Stimulated activated CD8-positive, alpha-beta memory T cell treated with anti-CD3 and anti-CD28 coated beads, Interleukin-7, amount 100 ng/mL, for 1 hour (primary cell): ENCODE measurements at places on chromosomes 11 and 22.

- no peak for DNase-seq
Observed at GRCh38 chr22:22176929-22177616, 67.5 kb upstream of the VPREB1 start.

GRCh38 chr11:44611687-44612434, 46.4 kb downstream of the CD82 start:
- DNase-seq = peak; percentile 35

DNA sequence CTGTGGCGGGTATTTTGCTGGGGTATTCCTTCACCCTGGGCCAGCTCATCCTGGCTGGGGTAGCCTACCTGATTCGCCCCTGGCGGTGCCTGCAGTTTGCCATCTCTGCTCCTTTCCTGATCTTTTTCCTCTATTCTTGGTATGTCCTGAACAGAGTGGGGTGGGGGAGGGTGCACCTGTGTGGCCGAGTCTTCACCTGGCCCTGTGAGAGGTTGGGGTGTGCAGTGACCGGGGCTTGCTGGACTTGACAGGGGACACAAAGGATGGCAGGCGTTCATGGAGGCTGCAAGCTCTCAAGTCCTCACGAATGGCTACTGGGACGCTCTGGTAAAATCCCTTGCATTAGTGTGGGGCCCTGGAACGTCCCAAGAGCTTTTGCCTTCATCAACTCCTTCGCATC, 39.3 kb downstream of the CAPN1 start:
- no peak for DNase-seq

DNA sequence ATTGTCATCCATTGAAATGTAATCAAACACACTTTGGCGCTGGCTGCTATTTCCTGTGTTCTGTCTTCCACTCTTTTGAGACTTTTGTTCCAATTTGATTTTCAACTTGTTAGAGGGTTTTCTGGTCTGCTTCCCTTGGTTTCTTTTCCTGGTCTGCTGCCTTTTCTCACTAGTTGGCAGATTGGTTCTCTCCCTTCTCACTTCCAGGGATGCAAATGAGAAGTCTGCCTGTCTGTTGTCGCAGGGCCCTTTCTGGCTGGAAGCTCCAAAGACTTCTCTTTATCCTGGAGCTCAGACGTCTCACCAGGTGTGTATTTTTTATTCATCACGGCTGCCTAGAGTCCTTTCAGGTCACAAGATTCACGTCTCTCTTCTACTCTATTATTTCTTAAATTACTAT, 84.0 kb downstream of the RPS6KA4 start:
- no peak for DNase-seq

GRCh38 chr22:42632096-42632495, 8.3 kb downstream of the ATP5MGL start:
- DNase-seq = no peak

GRCh38 chr11:47508240-47508957, 44.5 kb downstream of the CELF1 start:
- no peak for DNase-seq

GRCh38 chr11:69210310-69211035, 54.7 kb downstream of the SMIM38 start:
- no peak for DNase-seq

- no peak for DNase-seq
Observed at GRCh38 chr11:636511-637332, at the start of gene DRD4. DRD4 (plus strand) TSS chr11:637269; CDS start chr11:637305, 36 bp downstream.

DNA sequence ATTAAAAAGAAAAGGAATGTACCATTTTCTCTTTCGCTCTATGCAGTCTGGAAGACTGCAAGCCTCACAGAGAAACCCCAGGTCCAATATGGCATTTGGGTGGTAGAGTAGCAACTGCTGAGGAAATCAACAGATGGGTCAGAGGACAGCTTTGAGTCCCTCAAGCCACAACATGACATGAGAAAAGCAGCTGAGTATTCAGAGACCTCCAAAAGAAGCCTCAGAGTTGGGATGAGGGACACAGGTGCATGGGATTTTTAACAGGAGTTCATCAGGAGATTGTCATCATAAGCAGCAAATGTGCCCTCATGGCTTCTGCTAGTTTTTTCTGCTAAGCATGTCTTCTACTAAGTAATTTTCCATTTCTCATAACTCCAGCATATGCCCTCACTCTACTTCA, 111.6 kb downstream of the BLID start:
- DNase-seq = no peak

DNA sequence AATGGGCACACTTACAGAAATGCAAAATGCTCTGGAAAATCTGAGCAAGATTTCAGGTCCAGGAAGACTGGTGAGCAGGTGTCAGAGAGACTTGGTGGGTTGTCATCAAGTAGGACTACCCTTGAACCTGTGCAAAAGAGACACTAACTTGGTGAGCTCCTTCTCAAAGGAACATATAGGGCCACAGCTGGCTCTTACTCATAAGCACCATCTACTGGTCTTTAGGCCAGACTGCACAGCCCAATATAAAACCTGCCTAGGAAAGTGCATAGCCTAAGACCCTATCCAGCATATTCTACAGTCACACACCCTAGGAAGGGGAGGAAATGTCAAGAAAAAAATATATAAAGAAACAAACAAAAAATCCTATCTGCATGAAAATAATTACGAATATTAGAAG, 18.2 kb upstream of the OR10W1 start:
- no peak for DNase-seq

- no peak for DNase-seq
Observed at GRCh38 chr11:76120513-76121101, 85.7 kb downstream of the WNT11 start.

GRCh38 chr11:102446606-102447005, 6.0 kb downstream of the TMEM123 start:
- DNase-seq = no peak

- no peak for DNase-seq
Observed at GRCh38 chr22:30871391-30872284, 96.9 kb downstream of the MORC2 start.

- no peak for DNase-seq
Observed at GRCh38 chr11:87908086-87908485, 267.2 kb downstream of the RAB38 start.

GRCh38 chr11:133910101-133910500, 46.7 kb downstream of the IGSF9B start:
- no peak for DNase-seq

DNA sequence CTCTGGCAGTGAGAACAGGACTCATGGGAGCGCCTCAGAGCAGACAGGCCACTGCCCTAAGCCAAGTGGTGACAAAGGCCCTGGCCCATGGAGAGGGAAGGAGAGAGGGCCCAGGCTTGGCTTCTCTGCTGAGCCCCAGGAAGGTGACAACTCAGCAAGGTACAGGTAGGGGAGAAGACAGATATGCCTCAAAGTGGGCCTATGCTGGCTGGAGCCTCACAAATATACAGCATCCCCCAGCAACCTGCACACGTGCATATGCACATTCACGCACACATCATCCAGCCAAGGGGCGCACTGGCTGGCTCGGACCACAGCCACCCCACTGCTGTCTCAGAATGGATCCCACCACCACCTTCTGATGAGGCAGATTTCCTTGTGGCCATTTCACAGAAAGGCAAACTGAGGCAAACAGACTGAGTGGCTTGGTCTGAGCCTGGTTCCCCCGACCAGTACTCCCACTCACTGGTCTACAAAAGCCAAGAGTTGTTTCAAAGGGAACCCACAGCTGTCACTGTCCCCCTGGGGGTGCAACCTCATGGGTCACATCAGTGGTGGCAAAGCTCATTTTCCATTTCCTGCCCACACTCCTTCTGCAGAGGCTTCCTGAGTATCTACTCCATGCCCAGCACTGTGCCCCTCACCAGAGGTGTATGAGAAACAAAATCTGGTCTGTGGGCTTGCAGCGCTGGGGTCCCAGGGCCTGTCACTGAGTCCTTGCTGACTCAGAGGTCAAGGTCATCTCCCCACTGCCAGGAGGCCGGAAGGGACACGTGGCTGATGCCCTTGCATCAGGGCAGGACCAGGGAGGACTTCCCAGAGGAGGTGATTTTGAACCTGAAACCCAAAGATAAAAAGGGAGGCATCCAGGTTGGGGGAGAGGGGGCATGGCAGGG, 67.3 kb upstream of the PRR5 start:
- no peak for DNase-seq

- DNase-seq = no peak
Observed at GRCh38 chr11:115674176-115674936, 170.1 kb upstream of the CADM1 start.

GRCh38 chr11:10323793-10324170, 18.9 kb downstream of the ADM start:
- DNase-seq = no peak

DNA sequence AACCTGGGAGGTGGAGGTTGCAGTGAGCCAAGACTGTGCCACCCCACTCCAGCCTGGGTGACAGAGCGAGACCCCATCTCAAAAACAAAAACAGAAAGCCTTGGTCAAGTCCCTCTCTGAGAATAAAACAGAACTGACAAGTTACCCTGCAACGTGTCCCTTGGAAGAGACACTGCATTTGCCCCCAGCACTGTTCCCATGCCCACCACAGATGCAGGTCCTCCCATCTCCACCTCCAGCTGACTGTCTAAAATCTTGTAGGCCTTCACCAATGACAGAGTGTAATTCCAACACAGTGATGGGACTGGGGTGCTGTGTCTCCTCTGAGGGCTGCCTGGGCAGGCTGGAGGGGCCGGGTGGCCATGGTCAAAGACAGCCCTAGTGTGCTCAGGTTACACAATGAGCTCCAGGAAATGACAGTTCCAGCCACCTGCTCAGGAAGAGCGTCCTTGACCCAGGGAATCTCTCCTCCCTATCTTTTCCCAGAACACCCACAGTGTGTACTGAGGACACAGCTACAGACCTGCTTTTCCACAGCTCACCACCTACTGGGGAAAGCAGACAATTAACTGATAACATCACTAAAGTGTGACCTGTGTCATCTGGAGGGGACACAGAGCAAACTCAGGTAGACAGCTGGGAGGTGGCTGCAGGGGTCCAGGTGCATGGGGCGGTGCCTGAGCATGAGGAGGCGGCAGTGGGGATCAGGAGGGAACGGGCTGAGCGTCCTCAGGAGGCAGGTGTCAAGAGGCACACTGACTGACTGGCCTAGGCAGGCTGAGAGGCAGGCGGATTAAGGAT, 56.4 kb downstream of the ARFGAP3 start:
- DNase-seq = no peak

DNA sequence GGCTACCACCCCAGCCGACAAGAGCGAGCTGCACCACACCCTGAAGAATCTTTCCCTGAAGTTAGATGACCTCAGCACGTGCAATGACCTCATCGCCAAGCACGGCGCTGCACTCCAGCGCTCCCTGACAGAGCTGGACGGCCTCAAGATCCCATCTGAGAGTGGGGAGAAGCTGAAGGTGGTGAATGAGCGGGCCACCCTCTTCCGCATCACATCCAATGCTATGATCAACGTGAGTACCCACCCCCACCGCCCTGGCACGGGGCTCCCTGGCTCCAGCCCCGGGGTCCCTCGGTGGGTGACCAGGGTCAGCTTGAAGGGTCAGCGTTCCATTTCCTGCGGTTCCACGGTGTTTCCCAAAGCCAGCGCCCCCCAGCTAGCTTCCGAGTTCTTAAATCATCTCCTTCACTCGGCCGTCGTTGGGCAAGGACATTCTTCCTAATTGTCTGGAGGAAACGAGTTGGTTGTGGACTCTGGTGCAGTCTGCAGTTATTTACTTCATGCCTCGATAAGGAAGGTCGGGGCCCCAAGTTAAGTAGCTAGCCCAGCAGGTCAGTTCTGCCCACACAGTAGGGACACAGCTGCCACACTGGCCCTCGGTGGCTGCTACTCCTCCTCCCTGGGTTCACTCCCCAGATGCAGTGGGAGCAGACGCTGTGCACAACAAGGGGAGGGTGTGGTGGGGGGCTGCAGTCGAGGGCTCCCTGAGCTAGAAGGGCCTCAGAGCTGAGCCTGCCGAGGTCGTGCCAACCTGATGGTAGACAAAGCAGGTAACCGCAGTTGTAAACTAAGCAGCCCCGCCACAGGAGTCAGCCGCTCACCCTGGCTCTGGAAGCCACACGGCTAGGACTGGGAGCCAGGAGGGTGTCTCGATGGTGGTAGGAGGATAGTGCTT, 97.9 kb downstream of the MORC2 start:
- DNase-seq = no peak
